ENCODE measurements at places on chromosomes 6 and 20.
A peak's percentile ranks its signal among the peaks of the same experiment; 100 is the strongest.

- DNase-seq, result no peak
Measured at GRCh38 chr20:14951707-14952418, 614.5 kb upstream of the FLRT3 start.

DNA sequence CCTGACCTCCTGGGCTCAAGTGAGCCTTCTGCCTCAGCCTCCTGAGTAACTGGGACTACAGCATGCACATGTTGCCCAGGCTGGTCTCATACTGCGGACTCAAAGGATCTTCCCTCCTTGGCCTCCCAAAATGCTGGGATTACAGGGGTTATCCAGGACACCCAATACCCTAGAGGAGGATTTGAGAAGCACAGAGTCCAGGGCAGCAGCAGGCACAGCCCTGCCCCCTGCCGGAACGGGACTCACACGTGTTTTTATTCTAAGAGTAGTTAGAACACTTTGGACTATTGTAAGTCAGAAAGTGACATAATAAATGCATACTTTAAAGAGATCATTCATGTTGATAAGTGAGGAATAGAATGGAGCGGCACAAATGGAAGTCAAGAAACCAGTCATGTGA is 80.2 kb downstream of the C6orf118 start:
- DNase-seq, result no peak

DNA sequence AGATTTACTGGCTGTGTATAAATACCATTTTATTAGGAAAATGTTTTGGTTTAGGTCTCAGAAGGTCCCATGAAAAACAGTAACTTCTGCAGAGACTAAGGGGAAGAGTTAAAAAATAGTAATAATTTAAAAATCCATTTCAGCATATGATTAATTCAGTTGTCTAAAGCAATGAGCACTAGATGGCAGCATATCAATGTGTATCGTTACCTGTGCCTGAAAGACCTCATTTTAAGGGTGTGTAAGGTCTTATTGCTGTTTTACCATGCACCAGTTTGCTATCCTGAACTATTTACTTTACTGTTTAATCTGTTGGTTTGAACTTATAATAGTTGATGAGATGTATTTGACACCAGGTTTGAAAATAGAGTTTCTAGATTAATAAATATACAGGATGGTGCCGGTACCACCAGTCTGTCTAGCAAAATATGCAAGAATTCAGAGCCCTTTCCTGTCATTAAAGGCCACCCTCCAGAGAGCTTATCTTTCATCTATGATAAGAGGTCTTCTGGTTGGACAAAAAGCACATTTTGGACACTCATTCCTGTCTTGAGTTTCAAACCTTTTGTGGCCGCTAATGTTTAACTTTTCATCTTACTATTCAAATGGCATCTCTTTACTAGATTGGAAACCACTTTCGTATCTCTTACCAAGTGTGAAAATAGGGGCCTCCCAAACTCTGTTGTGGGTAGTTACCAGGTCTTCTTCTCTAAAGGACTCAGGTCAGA is 8.9 kb upstream of the AHI1 start:
- DNase-seq, result peak; percentile 58

- DNase-seq, result no peak
Measured at GRCh38 chr6:143884216-143884900, 20.1 kb downstream of the ZC2HC1B start.

- DNase-seq, result no peak
Measured at GRCh38 chr6:88519301-88520016, 353.3 kb upstream of the CNR1 start.

DNA sequence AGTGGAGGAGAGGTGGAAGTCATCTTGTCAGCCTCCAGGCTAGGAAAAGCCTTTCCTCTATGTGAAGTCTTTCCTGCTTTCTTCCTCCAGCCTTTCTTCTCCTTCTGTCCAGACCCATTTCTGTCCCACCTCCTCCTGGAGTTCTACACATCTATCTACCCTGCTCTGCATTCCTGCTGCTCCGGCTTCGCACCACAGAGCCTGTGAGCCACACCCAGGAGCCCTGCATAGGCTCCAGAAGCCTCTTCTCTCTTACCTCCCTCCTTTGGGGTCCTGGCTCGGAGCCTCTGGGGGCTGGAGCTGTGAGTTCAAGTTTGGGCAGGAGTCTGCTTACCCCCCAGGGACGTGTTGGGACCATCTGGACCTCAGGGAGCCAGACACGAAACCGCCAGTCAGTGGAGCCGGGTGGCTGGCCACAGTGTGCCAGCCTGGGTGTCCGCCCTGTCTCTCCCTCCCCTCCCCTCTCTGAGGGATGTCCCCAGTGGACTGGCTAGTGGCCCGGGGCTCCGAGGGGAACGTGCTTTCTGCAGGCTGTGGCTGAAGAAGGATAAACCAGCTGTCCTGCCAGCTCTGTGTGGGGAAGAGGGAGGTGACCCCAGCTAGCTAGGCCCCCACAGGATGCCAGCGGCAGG is 99.2 kb downstream of the VEGFA start:
- DNase-seq, result no peak

DNA sequence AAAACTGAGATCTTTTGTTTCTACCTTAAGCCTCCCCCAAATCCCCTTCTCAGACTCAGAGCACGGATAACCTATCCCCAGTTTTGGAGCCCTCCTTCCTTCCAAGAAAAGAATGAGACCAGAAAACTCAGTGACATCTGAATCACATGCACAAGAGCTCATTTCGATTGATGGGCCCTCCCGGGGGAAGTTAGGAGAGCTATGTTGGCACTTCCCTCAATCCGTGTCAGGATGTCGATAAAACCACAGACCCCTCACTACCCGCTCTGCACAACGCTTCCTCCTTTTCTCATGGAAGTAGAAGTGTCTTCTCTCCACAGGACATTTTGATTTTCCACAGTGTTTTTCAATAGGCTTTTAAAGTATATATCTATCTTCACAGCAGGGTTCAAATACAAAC is 332.4 kb downstream of the HACE1 start:
- DNase-seq, result no peak

DNA sequence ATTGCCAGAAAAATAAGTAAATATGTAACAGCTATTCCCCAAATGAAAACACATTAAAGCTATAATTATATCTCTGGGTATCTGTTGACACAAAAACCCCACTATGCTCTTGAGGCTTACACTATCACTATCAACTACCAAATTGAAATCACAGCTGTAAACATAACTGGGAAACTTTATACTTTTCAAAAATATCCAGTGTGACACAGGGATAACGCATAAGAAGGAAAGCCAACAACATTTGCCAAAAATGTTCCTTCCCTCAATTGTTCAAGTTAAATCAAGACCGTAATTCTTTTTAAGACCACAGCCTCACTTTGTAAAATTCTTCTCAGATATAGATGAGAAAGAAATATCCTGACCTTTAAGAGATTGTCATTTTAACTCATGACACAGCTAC is 3.1 kb downstream of the ZHX3 start:
- no peak for DNase-seq

- no peak for DNase-seq
Measured at GRCh38 chr6:45185403-45186251, 142.5 kb upstream of the RUNX2 start.

DNA sequence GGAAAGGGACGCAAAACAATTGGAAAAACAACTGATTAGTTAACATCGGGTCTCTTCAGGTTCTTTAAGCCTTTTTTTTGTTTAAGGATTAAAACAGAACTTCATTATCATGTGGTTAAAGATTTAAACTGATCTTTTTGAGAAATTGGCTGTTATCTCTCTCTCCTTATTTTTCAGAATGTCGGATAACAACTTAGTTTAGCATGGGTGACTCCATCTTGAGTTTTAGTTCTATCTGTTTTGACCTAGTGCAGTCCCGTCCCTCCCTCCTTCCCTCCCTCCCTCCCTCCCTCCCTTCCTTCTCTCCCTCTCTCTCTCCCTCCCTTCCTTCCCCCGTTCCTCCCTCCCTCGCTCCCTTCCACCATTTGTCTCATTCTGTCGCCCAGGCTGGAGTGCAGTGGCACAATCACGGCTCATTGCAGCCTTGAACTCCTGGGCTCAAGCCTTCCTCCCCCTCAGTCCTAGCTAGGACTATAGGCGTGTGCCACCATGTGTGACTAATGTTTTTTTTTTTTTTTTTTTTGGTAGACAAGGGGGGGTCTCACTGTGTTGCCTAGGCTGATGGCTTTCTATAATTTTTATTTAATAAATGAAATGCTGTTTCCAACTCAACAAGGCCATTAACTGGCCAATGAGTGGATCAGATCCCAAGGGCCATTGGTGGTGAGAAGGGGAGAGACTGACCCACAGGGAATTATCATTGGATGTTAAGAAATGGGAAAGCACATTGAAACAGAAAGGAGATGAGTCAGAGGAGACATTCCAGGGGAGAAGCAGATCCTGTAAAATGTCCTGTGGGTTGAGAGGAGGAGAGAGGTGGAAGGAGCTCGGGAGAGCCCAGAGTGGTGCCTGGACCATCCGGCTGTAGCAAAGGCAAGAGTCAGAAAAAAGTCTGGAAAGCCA is 13.6 kb downstream of the BAK1 start:
- no peak for DNase-seq

DNA sequence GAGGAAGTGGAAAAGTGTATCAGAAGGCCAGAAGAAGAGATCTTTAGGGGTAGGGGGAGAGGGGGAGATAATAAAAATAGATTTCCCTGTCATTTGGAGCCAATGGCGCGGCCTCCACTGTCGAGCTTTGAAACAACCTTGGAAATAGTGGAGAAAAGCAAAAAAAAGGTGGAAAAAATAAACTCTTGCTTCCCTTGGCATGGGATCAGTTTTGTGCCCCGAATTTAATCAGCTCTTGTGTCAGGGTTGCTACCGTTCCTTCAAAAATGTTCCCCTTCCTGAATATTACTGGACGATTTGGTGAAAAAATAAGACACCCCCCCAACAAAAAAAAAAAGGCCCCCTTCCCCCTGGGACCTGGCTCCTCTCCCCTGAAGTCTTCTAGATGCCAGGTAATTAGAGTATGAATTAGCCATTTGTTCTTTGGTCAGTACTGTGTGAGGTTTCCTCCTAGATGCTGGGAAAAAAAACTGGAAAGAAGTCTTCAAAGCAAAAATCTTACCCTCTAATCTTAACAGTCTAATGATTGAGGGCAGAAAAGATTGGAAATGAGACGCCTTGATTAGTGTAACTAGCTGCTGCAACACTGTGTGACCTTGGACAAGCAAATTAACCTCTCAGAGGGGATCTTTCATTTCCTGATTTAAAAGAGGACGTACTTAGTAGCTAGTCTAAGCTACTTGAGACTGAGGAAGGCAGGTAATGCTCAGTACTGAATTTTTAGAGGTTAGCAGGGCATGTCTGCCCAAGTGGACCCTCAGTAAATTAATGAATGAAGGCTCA is 872 bp upstream of the RBM39 start:
- peak; percentile 79 for DNase-seq

DNA sequence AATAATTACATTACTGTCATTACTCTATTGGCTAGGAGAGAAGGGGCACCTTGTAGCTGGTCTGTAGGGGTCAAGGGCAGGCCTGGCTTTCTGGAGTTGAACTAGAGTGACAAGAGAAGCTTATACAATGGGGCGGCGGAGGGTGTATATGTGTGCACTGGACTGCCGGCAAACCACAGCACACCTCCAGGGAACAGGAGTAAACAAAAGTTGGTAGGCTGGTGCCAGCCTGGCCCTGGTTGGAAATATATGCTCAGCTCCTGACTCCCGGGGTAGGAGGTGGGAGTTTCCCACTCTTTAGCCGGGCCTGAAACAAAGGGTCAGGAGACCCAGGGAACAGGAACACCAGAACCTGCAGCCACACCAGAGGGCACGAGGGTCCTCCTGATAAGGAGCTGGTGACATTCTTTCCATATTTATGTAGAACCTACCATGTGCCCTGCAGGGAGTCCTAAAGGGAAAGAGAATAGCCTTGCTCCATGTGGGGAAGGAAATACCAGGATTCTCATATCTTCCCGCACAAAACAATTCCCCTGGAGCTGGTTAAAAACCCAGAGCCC is 5.1 kb downstream of the C6orf132 start:
- no peak for DNase-seq

DNA sequence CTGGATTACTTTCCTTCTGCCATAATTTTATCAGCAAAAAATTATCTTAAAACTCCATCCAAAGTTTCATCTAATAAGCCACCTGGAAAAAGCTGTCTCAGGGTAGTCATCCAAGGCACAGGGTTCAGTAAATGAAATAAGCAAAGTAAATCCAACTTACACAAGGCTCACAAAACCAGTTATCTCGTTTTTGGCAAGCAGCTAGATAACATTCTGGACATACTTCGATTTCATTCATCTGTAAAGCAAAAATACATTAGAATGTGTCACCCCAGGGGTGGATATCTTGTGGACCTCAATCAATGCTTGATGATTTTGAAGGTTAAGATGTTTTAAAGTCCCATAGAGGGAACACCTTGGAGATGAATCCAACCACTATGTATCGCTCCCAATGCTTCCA is 73.1 kb downstream of the ZMYND8 start:
- no peak for DNase-seq

GRCh38 chr6:165186041-165186440 is 123.4 kb downstream of the C6orf118 start:
- DNase-seq, result no peak

- DNase-seq, result no peak
Measured at GRCh38 chr6:727856-728255, 34.9 kb upstream of the EXOC2 start.

DNA sequence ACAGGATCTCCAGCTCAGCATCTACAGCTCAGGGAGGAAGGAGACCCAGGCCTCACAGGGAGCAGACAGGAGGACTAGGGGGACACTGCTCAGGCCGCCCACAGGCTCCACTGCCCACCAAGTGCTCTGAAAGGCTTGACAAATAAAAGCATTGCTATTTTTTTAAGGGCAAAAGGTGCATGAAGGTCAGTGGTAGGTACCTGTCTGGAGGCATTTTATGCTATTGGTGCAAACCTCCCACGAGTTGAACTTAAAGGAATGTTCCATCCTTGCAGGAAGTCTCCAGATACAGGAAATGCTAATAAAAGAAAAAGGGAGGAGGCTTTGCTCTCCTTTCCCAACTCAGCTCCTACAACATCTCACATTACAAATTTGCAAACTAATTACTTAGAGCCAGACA is 228.1 kb downstream of the FOXC1 start:
- DNase-seq, result no peak
